ENCODE measurements at places on chromosomes 13 and 19.

GRCh38 chr19:45889210-45889885, 3.4 kb upstream of the IRF2BP1 start:
- no peak for DNase-seq

DNA sequence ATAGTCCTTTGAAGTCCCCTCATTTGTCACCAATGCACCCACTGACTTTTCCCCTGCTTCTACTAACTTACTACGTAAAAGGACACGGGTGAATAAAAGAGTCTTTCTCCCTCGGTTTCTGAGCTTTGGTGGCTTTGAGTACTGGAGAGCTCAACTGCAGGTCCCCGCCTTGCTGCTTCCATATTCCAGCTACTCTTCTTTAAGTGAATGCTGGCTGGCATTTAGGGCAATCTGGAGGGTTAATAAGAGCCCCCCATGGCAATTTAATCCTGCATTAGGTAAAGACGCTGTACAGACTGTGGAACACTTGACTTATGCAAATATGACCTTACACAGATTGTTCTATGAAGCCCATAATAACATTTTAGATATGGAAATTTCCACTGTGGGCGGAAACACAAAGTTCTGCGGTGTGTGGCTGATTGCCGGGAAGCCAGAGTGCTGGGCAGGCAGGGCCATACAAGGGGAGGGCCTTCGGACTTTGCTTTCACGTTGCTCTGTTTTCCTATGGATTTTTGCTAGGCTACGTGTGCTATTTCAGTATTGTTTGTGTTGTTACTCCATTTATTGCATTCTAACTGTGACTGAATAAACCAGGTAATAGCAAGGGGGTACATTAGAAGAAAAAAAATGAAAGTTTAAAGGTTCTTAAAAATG, 97.5 kb downstream of the SLC10A2 start:
- DNase-seq: no peak

DNA sequence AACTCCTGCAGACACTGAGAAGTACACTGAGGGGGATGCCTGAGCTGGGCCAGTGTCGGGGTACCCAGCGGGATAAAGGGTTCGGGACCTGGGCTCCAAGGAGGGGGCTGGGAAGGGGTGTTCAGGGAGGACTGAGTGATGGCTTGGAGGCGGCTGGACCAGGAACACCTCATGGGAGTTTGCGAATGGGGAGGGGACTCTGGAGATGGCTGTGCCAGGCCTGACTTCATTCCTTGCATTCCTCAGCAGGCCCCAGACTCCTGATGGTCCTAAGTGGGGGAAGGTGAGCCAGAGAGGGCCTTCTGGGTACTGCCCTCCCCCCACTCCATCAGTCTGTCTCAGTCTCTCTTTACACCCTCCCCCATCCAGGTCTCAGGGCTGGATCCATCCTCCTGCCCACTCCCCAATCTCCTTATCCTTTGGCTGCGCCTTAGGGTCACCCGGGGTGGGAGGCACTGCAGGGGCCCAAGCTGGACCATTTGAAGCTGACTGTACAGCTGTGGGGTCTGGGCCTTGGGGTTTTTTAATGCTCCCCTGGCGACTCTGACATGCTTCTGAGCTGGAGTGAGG, 13.8 kb downstream of the PAK4 start:
- no peak for DNase-seq

- DNase-seq: no peak
Measured at GRCh38 chr13:50365408-50366391, 350.5 kb downstream of the KCNRG start.

GRCh38 chr19:4639531-4640246, 373 bp downstream of the TNFAIP8L1 start:
- DNase-seq: no peak

- DNase-seq: no peak
Measured at GRCh38 chr19:44718441-44719261, 19.7 kb downstream of the CEACAM16 start.

DNA sequence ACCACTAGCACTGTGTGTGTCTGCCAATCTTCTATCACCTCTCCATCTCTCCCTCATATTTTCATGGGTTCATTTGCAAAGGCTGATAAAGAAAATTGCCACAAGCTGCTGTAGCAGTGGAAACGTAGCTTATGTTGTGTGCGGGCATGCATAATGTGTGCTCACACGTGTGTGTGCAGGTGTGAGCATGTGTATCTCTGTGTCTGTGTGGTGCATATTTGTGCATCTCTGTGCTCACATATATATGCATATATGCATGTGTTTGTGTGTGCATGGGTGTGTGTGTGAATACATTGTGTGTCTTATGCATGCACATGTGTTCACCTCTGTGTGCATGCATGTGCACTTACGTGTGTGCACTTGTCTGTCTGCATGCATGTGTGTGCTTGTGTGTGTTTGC, 181.8 kb upstream of the UBL3 start:
- DNase-seq: no peak

DNA sequence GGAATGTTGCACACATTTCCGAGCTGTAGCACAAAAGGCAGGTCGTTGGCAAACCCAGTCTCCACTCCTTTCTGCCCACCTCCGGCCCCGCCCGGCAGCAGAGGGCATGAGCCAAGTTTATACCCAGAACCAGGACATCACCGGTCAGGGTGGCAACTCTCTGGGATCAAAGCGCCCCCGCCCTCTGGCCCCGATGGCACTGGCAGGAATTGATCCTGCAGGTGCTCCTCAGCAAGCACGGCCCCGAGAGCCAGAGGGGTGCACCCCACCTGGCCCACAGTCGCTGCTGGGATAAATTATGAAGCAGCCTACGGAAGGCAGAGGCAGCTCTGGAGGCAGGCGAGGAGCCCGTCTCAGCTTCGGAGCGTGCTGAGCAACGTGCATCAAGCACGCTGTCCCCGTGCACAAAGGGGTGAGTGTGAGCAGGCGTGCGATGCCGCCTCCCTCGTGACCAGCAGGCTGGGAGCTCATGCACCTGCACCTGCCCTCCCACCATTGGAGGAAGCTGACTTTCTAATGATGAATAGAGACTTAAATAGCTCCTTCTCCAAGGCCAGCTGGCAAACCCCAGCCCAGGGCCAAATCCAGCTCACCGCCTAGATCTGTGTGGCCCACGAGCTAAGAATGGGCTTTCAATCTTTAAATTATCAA, 25.7 kb downstream of the SHC2 start:
- DNase-seq: no peak

DNA sequence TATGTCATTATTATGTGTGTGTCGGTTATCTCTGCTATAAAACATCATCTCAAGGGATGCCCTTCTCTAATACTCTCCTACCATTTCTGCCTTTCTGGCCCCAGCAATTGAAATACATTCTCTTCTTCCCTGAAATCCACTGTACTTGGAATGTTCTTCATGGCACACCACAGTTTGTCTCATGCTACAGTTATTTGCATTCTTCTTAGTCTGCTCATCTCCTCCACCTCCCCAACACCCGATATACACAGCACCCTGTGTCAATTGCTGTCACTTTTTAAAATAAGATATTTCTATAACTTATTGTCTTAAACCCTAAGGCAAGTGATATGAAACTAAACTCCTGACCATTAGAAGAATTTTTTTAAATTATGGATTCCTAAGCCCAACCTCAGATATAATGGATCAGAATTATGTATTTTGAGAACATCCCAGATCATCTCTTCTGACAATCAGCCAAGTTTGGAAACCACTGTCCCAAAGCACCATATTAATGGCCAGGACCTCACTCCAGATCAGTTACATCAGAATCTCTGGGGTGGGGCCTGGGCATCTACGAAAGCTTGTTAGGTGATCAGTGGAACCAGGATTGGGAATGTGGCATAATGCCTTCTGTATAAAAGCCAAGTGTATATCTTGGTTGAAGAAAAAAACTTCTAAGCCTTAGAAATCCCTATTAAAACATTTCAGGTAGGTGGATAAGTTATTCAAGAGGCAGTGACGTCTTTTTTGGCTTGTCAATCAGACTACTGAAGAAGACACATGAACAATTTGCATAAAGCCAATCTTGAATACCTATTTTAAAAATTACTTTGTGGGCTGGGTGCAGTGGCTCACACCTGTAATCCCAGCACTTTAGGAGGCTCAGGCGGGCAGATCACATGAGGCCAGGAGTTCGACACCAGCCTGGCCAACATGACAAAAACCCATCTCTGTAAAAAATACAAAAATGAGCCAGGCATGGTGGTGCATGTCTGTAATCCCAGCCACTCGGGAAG, 30.0 kb upstream of the KBTBD7 start:
- DNase-seq: no peak

DNA sequence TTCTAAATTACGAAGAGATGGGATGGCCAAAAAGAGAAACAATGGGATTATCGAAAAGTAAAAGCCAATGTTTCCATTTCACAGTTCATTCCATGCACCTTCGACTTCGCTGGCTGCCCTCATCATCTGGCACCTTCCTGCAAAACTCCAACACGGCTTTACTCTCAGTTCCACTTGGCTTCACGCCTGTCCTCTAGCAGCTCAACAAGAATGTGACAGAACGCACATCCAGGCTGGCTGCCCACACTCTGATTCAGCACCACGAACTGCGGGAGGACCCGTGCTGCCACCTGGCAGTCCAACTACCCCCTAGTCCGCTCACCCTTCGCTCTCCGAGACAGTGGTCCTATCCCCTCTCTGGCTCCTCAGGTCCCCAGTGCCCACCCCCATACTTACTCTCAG, 11.7 kb downstream of the ATP7B start:
- no peak for DNase-seq

- no peak for DNase-seq
Measured at GRCh38 chr13:42152495-42152894, 104.0 kb downstream of the DGKH start.

DNA sequence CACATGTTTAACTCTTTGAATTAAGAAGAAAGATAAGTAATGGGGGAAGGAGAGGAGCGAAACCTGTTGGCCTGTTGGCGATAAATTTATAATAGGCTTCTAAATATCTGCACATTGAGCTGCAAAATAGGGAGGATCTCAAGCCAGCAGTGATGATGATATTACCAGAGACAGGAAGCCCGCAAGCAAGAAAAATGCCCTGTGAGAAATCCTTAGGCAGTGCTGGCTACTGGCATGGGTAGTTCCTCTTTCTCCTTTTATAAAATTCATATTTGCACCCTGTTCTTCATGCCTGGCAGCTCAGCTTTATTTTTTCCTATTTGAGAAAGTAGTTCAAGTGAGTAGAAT, 858 bp upstream of the USP12 start:
- no peak for DNase-seq

DNA sequence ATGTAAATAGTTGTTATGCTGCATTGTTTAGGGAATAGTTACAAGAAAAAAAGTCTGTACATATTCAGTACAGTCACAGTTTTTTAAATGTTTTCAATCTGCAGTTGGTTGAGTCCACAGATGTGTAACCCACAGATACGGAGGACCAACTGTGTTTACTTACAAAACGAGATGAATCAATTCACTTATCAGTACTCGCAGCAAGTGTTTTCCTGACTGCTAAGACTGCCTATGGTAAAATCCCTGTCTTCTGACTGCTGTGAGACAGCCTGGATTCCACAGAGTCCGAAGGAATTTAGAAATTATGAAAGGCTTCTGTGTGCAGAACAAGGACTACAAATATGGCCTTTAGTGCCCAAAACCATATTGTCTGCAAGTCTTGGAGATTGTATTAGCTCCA, 45.7 kb upstream of the C1QTNF9 start:
- DNase-seq: no peak

- DNase-seq: no peak
Measured at GRCh38 chr13:43802511-43802910, 15.7 kb upstream of the ENOX1 start.

- DNase-seq: no peak
Measured at GRCh38 chr13:44259045-44260027, 114.3 kb upstream of the SERP2 start.

GRCh38 chr19:35474104-35474503, 16.2 kb downstream of the KRTDAP start:
- no peak for DNase-seq

DNA sequence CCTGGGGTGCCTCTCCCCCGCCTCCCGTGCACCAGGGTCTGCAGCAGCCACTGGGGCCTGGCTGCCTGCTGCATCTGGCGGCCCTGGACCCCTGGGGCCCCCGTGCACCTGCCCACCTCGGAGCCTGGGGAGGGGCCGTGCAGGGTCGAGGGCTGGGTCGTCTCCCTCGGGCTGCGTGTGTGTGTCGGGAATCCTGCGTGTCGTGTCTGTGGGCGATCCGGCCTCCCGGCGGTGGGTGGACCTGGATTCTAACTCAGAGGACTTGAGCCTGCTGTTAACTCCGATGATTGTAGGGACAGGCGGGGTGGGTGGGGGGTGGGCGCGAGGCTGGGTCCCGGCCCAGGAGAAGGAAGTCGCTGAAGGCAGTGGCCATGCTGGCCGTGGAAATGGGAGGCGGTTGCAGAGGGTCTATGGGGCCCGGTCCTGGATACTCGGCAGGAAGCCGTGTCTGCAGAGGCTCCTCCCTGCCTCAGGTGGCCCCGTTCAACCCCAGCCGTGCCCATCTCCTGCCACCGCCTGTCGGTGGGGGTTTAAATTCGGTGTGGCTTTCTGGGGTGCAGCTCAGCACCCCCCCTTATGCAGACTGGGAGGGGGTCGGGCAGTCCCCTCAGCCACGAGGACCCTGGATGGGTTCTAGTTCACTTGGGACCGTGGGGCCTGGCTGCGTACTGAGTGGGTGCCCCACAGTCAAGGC, 9.4 kb upstream of the WDR18 start:
- no peak for DNase-seq

DNA sequence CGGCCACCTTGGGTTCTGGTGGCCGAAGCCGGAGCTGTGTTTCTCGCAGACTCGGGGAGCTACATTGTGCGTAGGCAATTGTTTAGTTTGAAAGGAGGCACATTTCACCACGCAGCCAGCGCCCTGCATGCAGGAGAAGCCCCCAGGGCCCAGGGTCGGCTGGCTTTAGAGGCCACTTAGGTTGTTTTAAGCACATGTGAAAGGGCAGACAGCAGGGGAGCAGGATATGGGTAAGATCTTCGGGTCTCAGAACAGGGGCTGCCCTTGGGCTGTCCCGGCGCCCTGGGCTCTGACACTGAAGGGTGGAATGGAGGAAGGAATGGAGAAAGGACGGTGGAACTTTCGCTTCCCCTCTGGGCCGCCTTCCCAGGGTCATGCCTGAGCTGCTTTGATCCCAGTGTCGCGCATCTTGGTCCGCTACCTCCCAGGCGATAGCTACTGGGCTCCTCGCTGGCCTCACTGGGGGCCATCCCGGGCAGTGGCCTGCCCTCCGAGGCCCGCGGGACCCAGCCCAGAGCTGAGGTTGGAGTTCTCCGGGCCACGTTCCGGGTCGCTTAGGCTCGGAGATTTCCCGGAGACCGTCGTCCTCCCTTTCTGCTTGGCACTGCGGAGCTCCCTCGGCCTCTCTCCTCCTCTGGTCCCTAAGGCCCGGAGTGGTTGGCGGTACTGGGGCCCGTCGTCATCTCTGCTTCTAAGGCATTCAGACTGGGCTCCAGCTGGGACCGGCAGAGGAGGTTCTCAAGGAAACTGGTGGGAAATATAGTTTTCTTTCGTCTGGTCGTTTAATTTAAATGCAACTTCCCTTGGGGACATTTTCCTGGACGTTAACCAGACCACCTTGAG, 4.3 kb upstream of the POU4F1 start:
- no peak for DNase-seq

DNA sequence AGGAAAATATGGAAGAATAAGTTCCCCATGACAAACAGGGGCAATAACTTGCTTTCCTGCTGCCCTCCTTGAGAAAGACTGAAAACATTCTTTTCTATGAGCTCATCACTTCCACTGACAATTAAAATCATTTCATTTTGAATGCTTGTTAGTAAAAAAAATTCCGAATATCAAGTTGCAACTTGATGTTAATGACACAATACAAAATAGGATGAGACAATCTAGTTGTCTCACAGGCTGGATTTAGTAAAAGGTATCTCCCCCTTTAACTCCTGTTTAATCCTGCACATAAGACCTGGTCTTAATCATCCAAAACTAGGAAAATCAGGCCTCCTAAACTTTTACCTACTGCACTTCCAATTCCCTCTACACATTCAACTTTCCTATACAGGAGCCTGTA, 24.7 kb downstream of the IRS2 start:
- DNase-seq: no peak

Measured in esophagus squamous epithelium (tissue), 5 donors.